ENCODE measurements at places on chromosomes 1 and 21.

DNA sequence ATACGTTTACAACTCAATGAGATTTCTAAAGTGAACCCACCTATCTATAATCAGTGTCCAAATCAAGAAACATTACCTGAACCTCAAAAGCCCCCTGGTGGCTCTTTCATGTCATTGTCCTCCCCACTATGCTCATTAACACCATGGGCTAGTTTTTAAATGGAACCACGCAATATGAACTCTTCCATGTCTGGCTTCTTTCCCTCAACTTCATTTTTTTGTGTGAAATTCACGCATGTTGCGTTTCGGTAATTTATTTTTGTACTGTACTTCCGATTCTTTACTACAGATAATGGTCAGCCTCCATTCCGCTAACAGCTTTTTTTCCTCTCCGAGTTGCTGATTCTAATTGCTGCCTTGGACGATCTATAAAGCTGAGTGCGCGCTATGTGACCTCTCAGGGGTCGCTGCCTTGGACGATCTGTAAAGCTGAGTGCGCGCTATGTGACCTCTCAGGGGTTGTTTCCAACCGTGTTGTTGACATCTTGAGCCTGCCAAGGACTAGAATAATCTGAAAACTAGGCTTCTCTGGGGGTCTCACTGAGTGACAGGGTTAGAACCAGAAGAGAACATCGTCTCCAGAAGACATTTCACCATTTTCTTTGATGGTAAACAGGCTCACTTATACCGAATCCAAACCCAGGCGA lies 1.1 kb upstream of the CACYBP start:
- peak; percentile 33 for DNase-seq

- DNase-seq: peak; percentile 44
Measured at GRCh38 chr1:116203920-116204319, 92.7 kb downstream of the MAB21L3 start.

DNA sequence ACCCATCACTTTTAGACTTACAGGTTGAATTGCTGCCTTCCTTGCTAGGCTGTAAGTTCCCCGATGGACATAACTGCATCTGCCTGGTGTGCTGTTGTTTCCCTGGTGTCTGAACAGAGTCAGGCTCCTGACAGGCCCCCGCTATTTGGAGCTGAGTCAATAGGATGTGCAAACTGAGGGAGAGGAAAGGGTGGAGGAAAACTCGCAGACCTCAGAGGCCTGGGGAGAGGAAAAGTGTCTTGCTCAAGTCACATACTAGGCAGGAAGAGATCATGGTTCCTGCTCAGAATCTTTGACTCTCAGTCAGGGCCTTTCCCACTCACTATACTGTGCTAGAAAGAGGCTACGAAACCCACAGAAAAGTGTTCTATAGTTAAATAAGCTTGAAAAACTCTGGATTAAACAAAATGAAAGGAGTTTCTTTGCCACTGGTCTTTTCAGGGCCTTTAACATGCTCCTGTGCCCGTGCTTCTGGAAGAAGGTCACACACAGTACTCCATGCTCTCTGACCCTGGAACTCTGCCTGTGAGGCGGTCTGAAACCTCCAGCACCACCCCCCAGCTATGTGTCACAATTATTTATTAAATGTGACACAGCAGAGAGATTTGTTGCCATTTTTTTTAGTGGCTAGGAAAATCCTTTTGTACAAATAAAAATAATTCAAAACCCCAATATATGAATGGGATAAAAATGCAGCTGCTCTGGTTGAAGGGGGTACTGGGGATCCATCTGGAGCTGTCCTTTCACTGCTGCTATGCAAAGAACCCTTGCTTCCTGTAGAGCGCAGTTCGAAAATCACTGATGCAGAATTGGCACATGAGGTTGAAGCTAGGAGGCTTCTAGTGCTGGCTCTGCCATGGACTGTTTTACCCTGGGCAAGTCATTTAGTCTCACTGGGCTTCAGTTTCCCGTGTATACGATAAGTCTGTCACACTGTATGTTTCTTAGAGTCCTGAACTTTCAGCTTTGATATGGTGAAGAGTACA lies 20.1 kb upstream of the CDCP2 start:
- no peak for DNase-seq

GRCh38 chr1:198157847-198158725 lies 1.3 kb downstream of the NEK7 start:
- peak; percentile 32 for DNase-seq

DNA sequence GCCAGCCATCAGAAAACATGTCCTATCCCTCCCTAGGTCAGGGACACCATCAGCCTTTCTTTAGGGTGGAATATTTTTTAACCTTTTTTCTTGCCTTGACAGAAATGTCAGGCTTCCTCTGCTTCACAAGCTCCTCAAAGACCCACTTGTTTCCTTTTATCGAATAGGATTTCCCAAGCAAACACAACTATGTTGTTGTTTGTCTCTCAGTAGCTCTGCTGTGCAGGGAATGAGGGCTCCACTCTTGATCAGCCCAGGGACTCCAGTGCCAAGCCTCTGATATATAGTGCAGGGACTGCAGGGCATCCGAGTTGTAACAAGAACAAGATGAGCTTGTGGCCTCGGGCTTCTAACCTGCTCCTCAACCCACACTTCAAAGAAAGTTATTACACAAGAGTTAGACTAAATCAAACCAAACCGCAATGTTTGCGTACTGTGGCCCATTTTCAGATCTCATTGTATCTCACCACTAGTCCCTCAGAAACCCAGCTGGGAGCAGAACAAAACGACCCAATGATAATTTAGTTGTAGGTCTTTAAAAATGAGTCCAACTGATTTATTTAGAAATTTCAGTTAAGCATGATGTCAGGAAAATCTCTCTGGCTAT lies 108.1 kb downstream of the ATG4C start:
- no peak for DNase-seq

DNA sequence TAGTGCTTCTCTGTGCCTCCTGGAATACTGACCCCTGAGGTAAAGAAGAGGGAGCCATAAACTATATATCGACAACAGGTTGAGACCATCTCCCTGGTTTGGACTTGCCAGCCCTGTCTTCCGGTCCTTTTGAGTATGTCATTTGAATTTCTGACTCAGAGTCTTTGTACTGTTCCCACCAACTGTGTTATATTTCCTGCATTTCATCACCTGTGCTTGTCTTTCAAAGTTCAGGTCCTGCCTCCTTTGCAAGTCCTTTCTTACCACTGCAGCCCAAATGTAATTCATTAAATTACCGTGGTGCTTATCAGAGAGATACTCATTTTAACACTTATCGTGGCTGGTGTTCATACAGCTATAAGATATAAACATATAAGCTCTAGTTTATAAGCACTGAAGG lies 10.7 kb downstream of the AK5 start:
- no peak for DNase-seq

DNA sequence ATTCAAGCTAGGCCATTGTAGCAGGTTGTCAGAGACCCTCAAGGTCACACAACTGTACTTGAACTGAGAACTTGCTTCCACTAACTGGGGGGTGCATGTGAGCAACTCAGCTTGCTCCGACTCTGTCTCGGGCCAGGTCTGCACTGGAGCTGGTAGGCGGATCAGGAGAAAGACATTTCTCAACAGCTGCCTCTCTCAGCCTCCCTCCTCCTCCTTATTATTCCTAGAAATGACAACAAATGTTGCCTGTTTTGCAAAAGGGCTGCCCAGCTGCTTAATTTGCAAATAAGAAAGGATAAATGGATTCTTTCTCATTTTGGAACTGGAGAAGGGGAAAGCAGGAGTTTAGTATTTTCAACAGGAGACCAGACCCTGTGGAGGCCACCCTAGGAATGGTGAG lies 140.5 kb downstream of the RHOU start:
- DNase-seq: no peak

- peak; percentile 58 for DNase-seq
Measured at GRCh38 chr1:31795801-31796621, 19.8 kb downstream of the SPOCD1 start.

- no peak for DNase-seq
Measured at GRCh38 chr1:183516725-183517124, 44.4 kb downstream of the SMG7 start.

GRCh38 chr1:89451011-89451410 lies 73.6 kb upstream of the LRRC8B start:
- no peak for DNase-seq

DNA sequence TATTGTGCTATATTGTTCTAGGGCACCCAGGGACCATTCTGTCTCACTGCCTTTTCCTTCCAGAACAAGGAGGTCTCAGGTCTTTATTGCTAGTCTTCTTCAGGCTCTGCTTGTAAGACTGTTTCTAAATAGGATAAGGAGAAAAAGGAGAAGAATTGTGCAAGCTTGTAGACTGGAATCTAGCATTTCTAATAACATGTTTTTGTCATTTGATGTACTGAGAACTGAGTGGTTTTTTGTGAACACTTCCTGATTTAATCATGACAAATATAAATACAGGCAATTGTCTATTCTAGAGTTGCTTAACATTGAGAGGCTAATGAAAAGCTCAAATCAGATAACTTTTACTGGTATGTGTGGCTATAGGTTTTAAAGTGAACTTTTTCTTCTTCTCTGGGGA lies 77.6 kb downstream of the CLIC4 start:
- peak; percentile 72 for DNase-seq

DNA sequence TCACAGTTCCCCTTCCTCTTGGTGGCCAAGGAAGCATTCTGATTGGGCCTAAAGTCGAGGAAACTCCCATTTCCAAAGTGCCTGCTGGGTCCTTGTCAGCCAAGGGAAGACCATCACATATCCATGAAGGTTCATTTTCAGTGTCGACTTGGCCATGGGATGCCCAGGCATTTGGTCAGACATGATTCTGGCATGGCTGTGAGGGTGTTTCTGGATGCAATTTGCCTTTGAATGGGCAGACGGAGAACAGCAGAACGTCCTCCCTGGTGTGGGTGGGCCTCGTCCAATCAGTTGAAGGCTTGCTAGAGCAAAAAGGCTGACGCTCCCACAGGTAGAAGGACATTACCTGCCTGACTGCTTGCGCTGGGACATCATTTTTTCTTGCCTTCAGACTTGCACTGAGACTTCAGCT lies 48.3 kb upstream of the LBR start:
- no peak for DNase-seq

DNA sequence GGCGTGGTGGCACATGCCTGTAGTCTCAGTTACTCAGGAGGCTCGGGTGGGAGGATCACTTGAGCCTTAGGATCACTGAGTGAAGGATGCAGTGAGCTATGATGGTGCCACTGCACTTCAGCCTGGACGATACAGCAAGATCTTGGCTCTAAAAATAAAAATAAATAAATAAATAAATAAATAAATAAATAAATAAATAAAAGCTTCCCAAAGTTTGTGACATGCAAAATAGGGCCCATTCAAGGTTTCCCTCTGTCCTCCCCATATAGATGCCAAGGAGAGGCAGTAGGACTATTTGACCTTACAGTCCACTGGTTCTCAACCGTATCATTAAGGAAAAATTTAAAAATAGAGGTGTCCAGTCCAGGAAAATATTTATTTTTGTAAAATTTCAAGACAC lies 41.2 kb downstream of the ZBTB8OS start:
- DNase-seq: no peak

DNA sequence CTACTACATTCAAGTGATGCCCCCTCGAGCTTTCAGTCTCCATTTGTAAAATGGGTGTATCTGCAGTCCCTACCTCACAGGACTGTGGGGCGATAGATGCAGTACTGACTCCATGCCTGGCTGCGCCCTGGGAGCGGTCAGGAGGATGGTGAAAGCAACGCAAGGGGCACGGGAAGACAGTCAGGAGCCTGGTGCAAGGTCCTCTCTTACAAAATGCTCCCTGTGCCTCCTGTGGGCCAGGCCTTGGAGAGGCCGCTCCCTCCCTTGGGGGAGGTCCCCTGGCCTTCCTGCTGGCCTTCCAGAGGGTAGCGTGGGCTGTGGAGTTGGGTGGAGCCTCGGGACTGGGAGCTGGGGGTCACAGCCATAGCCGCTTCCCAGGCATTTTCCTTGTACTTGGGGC lies 21.6 kb downstream of the FAM151A start:
- no peak for DNase-seq

DNA sequence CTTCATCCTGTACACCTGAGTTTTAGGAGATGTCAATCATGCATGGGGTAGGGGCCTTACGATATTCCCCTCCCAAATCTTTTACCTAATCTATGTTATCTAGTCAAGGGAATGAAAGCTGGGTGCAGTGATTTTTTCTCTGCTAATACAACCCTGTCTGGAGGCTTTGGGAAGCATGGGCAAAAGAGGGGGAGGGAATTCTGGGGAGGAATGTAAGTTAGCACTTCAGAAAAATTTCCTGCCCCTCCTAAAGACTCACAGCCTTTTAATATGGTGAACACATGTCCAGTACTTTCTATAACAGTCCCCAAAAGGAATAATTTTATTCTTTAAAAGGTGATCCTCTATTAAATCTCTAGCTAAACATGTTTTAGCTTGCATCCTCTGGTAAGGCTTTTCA lies 25.6 kb upstream of the PRELP start:
- no peak for DNase-seq

DNA sequence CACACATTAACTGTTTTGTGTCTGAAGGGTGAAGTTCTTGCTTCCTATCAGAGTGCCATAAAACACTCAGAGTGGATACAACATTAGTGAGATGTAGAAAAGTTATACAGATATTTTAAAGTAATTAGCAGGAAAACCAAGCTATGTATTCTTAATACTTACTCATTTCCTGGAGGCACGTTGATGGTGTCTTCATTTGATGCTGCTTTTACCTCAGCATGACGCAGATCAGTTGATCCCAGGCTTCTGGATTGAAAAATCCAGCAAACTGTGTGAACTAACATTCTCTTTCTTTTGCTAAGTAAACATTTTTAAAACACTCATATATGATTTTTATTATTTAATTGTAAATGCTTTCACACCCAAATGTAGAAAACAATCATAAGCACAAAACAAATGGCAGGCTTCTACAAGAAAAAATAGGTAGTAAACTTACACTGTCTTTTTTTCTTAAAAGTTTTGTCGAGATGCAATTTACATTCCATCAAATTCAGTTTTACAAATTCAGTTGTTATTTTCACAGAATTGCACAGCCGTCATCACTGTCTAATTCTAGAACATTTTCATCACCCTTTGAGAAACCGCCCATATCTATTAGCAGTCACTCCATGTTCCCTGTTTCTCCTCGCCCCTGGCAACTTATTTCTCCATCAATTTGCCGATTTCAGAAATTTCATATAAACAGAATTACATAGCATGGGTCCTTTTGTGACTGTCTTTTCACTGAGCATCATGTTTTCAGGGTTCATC lies 198.9 kb downstream of the LRRC7 start:
- DNase-seq: peak; percentile 14

DNA sequence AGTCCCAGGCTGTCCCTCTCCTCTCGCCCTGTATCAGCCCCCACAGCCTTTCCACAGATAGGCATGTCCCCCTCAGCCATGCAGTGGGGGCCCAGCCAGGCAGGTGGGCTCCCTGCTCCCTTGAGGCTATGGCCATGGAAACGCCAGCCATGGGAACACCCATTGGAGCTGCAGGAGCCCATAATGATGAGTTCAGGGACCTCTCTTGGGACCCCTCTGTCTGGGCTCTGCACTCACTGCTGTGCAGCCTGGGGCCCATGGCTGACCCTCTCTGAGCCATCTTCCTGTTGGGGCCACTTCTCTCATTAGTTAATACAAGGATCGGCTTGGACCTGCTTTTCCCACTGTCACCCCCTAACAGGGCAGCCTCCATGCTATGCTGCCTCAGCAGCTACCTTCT lies 33.2 kb downstream of the WNT3A start:
- no peak for DNase-seq

- no peak for DNase-seq
Measured at GRCh38 chr1:217907504-217907903, 276.4 kb downstream of the SPATA17 start.

All from fibroblast of gingiva (primary cell).